Activated T-helper 1 cell treated with Interleukin-2 at 50 U/mL for 16 hours (primary cell): ENCODE measurements at places on chromosomes 12 and 14.

DNA sequence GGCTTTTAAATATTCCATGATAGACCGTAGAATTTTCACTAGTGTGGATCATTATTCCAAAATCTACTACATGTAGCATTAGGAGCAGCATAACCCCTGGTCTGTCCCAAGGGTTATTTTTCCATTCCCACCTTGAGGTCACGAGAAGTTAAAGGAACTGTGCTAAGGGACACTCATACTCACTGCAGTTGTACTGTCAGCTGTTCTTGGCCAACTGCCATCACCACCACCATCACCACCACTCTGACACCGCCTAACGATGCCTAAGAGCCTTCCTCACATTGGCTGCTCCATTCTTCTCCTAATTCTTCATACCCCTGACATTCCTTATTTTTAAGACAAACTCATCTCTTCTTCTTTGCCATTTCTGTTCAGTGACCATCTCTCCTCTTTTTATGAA is 13.4 kb upstream of the PTGDR start:
- DNase-seq, result no peak

DNA sequence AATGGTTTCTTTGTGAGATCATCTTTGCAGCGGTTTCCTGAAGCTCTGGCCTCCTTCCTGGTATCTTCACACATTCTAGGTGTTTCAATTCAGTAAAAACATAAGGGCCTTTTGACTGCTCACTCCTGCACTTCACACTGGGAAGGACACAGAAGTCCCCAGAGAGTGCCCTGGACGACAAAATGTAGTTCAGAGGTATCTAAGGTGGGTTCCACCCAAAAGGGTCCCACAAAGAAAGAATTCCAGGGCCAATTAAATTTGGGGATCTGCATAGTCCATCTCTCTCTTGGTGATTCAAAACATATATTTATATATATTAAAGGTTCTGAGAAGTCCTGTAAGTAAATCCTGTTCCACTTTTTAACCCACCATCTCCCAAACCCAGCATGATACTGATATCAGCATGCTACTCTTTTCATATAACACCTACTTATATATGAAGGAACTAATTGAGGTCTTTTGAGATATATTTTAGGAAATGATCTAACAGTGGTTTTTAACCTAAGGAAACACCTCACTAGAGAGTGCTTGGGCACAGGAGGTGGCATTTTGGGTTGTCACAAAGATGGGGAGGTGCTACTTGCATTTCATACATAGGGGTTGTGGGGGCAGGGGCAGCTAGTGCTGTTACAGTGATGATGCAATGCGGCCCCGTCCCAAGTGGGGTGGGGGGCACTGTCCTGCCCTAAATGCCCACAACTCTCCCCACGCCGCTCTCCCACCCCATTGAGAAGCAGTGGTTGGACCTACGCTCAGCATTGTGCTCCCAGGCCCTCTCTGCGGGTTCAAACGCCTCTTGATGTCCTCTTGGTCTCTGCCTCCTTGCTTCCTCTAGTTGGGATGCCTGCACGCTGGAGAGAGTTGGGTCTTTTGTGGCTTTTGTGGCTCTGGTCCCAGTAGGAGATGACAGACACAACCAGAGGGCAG is 109.4 kb downstream of the ARF6 start:
- DNase-seq, result peak; percentile 41

- DNase-seq, result no peak
These were observed 934.6 kb downstream of the VRK1 start for GRCh38 chr14:97731800-97732199.

- DNase-seq, result no peak
These were observed 68.9 kb downstream of the BCL11B start for GRCh38 chr14:99203080-99203479.

DNA sequence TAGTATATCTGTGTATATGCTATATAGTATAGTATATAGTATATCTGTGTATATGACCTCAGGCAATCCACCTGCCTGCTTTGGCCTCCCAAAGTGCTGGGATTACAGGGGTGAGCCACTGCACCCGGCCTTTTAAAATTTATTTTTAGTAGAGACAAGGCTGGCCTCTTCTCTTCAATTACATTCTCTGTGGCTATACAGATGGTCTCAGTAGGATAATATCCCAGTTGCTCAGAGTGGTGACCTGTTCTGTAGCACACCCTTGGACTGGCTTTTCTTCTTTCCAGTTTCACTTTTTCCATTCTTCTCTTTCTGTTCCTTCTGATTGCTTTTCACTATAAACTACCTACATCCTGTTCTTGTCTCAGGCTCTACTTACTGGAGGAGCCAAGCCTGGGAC is 3.1 kb upstream of the NFATC4 start:
- no peak for DNase-seq

- no peak for DNase-seq
These were observed 93.8 kb upstream of the MAP1LC3B2 start for GRCh38 chr12:116465407-116465806.

DNA sequence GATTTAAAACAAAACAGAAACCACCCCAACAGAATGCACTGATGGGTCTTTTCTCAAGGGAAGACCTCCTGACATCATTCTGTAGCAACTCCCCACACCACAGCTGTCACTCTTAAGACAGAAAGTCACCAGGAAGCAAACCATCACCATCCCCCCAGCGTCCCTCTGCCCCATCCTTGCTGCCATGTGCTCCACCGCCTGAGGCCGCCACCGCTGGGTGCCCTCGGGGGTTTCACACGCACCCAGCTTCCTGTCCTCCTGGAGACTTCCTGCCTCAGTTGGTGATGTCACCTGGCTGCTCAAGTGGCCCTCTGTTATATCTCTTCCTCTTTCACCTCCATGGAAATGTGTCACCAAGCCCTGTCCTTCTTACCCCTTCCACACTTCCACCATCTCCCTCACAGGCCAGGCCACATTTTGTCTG is 71.4 kb upstream of the GPR68 start:
- peak; percentile 77 for DNase-seq

- DNase-seq, result no peak
These were observed 155.2 kb downstream of the TTC7B start for GRCh38 chr14:90660865-90661570.

GRCh38 chr12:116490471-116490870 is 68.7 kb upstream of the MAP1LC3B2 start:
- DNase-seq, result no peak

GRCh38 chr12:49969027-49969426 is 3.7 kb upstream of the AQP6 start:
- DNase-seq, result no peak

GRCh38 chr12:1591543-1591942 is 2.8 kb downstream of the FBXL14 start:
- no peak for DNase-seq

- no peak for DNase-seq
These were observed 421.7 kb downstream of the VRK1 start for GRCh38 chr14:97218691-97219430.

GRCh38 chr12:31951008-31951407 is 8.2 kb upstream of the RESF1 start:
- DNase-seq, result no peak

- no peak for DNase-seq
These were observed 426.6 kb downstream of the EGLN3 start for GRCh38 chr14:33524244-33524643.

GRCh38 chr12:97751704-97752103 is 289.1 kb downstream of the RMST start:
- no peak for DNase-seq

DNA sequence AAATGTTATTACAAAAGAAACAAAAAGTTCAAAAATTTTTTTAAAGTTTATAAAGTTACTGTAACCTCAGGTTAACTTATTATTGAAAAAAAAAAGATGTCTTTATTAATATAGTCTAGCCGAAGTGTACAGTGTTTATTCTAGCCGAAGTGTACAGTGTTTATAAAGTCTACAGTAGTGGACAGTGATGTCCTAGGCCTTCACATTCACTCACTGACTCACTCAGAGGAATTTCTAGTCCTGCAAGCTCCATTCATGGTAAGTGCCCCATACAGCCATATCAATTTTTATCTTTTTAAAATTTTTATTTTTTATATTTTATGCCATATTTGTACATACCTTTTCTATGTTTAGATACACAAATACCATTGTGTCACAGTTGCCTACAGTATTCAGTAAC is 10.4 kb downstream of the ATG2B start:
- DNase-seq, result no peak

GRCh38 chr12:71981149-71981548 is 42.5 kb downstream of the TPH2 start:
- no peak for DNase-seq

- no peak for DNase-seq
These were observed 56.7 kb downstream of the FAM222A start for GRCh38 chr12:109770104-109770860.

DNA sequence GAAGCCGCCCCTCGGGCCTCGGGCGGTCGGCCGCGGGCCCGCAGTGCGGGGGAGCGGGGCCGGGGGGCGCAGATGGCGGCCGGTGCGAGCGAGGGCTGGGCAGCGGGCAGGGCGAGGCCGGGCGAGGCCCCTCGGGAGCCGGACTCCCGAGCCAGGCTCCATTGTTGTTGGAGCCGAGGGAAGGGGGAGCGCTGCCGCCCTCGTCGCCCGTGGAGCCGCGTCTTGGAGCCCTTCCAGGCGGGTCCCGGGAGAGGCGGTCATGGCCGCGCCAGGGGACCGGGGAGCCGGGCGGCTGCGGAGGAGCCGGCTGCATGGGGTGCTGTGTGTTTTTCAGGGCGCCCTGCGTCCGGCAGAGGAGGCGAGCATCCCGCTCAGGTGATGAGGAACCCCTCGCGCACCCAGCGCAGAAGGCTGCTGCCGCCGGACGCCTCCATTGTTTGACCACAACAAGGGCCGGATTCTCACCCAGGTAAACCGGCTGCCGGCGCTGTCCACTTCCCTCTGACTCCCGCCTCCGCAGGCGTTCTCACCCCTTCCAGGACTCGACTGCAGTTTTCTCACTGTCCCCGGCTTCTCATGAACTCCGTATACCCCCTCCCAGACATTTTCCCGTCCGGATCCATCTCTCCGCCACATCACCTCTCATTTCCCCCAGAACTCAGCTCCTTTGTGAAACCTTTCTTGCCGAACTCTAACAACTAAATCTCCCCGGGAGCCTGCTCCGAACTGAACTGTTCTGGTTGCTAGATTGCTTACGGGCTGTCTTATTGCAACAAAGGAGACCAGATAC is 732 bp downstream of the ZNF664 start:
- peak; percentile 11 for DNase-seq

GRCh38 chr14:44962334-44963043 is 499 bp downstream of the TOGARAM1 start:
- DNase-seq, result no peak

DNA sequence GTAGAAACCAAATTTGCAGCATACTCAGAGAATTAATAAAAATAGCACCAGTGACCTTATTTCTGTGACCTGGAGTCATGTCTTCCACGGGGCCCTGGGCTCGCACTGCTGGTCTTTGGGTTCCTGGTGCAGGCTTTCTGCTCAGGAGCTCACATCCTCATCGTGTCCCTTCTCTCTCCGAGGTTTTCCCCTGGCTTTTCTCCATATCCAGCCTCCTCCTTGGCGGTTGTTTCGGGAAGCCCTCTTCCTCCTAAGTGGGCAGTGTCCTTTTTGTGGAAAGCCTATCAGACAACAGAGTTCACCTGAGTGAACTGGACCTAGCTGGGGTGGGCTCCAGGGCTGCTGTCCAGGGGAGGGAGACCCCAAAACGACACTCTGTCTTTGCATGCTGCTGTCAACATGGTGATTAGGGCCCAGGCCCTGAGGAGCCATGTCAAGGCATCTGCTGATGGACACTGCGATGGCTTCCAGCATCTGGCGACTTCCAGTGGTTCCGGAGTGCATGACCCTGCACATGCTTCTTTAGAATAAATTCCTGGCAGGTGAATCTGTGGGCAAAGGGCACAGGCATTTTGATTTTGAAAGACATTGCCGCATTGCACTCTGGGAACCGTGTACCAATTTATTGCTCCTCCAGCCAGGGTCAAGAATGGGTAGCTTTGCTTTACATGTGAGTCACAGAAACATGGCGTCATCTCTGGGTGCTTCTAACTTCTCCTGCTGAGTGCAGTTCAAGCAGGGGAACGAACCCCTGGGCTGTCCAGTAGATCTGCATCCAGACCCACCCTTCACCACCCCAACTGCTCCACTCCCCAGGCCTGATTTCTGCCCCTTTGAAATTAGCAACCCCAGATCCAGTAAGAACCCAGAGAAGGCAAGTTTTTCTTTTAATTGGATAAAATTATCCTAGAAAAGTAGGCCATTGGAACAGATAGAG is 136.8 kb downstream of the ADGRD1 start:
- no peak for DNase-seq

DNA sequence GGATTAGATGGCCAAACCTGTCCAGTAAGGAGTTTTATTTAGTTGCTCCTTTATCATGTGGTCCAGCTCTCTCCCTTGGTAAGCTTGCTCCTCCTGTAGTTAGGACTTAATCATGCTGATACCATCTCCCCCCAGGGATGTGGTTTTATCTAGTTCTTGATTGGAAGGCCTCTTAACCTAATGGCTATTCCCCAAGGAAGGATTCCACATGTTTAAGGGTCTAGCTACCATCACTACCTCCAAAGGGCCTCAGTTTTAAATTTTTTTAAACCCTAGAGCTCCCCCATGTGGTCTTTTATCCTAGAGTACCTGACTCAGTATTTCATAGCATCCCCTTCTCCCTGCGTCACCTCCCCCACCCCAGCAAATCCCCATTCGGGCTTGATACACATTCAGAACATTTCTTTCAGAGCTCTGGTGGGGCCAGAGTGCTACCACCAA is 22.5 kb downstream of the MAP3K12 start:
- no peak for DNase-seq

DNA sequence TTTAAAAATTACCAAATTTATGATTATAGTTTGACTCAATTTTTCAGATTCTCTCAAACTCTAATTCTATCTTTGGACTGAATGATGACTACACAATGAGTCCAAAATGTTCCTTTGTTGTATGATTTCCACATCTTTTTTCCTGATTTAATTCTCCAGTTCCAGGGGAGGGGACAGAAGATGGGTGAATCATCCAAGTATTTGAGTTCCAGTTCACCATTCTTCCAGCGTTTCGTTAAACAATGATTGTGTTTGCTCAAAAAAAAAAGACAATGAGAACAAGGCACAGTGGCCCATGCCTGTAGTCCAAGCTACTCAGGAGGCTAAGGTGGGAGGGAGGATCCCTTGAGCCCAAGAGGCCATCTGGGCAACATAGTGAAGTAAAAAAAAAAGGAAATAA is 23.8 kb downstream of the BAZ1A start:
- DNase-seq, result no peak

GRCh38 chr12:67514502-67514901 is 134.0 kb upstream of the DYRK2 start:
- DNase-seq, result no peak

- no peak for DNase-seq
These were observed 261.0 kb upstream of the LRIG3 start for GRCh38 chr12:59181196-59181777.

DNA sequence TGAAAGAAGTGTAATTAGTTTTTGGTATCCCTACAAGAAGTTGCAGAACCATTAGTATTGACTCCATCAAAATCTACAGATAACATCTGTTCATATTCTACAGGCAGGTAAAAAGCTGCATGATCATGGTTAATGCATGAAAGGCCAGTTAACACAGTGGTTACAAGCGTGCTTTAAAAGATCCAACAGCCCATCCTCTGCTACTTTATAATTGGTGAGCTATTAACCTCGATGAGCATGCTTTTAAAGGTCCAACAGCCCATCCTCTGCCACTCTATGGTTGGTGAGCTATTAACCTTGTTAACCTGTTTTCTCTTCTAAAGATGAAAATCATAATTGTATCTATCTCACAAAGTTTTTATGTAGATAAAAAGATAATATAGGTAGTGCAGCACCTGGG is 289.3 kb downstream of the DUSP6 start:
- DNase-seq, result no peak

- no peak for DNase-seq
These were observed 176.3 kb upstream of the ARID2 start for GRCh38 chr12:45553204-45553603.

- DNase-seq, result no peak
These were observed 473.9 kb downstream of the TRHDE start for GRCh38 chr12:72746048-72746447.
